ENCODE measurements at places on chromosomes 5 and 9.

- DNase-seq: no peak
Observed at GRCh38 chr9:130265431-130266235, at the start of gene HMCN2. Gene HMCN2, plus strand, starts transcription at chr9:130265760. Its CDS starts 119 bp downstream, at chr9:130265879.

GRCh38 chr9:21265421-21266189 lies 25.8 kb upstream of the IFNA14 start:
- DNase-seq: no peak

- DNase-seq: no peak
Observed at GRCh38 chr9:97431549-97432143, 19.8 kb downstream of the TDRD7 start.

DNA sequence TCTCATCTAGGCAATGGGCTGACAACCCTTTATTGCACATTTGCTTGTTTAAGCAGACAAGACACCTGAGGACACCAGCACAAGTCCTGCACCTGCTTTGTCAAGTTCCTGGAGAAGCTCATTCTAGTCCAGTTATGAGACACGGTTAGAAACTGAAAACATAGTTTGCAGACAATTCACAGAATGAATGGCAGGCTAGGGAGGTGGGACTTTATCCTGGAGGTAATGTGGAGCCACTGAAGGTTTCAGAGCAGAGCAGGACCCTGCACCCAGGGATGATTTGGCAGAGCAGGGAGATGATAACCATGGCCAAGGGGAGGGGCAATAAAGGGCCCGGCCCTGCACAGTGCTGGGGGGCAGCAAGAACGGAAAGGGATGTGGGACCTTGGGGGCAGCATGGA lies 50.7 kb upstream of the SLC25A51 start:
- DNase-seq: no peak

Measured in activated T-cell treated with anti-CD3 and anti-CD28 coated beads for 24 hours (primary cell).